Stimulated activated CD4-positive, alpha-beta T cell treated with anti-CD3 and anti-CD28 coated beads, Interleukin-15, amount 100 ng/mL, for 48 hours (primary cell): ENCODE measurements at places on chromosomes 5 and 9.

- DNase-seq = no peak
Observed at GRCh38 chr5:59840200-59840601, 53.3 kb downstream of the PDE4D start.

DNA sequence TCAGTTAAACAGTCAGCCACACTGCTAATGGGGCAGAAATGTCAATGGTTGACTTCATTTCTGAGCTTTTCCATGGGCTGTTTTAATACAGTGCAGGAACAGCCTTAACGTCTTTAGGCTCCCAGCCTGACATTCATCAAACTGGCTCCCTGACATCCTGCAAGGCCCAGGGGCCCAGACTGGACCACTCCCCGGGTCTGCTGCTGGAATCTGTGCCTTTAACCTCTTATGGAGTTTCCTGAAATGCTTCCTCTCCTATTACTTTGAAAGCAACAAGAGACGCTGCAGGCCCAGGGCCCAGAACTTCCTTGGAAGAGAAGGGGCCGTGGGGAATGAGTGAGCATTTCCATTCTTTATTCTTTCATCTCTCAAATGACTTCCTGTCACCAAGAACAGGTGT lies 216.8 kb upstream of the PANK3 start:
- no peak for DNase-seq

- DNase-seq = no peak
Observed at GRCh38 chr5:7763621-7764072, 87.3 kb downstream of the CFAP90 start.

- no peak for DNase-seq
Observed at GRCh38 chr5:169142264-169142970, 158.5 kb downstream of the SLIT3 start.

DNA sequence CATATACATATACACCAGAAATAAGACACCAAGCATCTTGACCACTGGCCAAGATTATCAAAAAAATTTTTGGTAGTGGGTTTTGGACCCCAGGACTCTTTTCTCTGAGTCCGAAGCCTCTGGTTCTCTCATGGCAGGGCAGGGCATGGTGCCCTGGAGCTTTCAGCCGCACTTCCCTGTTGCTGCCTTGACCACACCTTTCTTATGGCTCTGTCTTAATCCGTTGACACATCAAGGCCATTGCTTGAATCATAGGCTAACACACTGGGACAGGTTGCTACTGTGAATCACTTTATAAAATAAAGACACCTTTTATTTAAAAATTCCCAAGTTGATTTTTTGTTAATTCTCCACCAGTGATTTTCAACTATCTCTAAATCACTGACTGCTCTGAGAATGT lies 45.4 kb upstream of the CAST start:
- DNase-seq = no peak

- no peak for DNase-seq
Observed at GRCh38 chr5:2899311-2899710, 147.8 kb upstream of the IRX2 start.

- DNase-seq = peak; percentile 98
Observed at GRCh38 chr5:181223058-181223728, at the start of gene TRIM41. TSS of gene TRIM41 (plus strand) at chr5:181223281. CDS start at chr5:181224000, 719 bp downstream.

GRCh38 chr5:149853331-149853648 lies 91.3 kb downstream of the PDE6A start:
- DNase-seq = no peak

DNA sequence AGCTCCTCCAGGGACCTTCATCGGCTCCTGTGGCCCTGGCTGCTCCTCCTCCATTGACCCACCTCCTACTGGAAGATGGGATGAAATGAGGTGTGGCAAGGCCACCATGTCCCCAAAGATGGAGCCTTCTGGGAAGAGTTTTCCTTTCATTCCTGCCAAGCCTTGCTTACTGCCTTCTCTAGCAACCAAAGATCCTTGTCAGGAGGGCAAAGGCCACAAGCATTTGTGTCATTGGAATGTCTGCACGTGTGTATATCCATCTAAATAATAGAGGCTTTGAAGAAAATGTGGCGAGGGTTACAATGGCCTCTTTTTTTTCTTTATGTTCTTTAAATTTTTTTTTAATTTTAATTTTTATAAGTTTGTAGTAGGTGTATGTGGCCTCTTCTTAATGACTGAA lies 313.6 kb downstream of the ARHGEF28 start:
- no peak for DNase-seq

DNA sequence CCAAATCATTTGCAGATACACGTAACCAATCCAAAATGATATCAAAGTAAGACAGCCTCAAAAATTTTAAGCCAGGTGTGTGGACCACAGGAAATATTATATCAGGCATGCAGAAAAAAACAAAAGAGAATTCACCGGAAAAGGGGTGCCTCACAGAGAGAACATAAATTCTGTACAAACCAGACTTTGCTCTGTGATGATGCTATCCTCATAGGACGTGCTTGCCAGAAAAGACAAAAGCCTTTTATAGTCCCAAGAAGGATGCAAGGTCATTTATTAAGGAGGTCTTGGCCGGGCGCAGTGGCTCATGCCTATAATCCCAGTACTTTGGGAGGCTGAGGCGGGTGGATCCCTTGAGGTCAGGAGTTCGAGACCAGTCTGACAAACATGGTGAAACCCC lies 16.8 kb upstream of the ATP6V1G1 start:
- no peak for DNase-seq

- DNase-seq = no peak
Observed at GRCh38 chr9:93236541-93237206, 52.7 kb downstream of the WNK2 start.

DNA sequence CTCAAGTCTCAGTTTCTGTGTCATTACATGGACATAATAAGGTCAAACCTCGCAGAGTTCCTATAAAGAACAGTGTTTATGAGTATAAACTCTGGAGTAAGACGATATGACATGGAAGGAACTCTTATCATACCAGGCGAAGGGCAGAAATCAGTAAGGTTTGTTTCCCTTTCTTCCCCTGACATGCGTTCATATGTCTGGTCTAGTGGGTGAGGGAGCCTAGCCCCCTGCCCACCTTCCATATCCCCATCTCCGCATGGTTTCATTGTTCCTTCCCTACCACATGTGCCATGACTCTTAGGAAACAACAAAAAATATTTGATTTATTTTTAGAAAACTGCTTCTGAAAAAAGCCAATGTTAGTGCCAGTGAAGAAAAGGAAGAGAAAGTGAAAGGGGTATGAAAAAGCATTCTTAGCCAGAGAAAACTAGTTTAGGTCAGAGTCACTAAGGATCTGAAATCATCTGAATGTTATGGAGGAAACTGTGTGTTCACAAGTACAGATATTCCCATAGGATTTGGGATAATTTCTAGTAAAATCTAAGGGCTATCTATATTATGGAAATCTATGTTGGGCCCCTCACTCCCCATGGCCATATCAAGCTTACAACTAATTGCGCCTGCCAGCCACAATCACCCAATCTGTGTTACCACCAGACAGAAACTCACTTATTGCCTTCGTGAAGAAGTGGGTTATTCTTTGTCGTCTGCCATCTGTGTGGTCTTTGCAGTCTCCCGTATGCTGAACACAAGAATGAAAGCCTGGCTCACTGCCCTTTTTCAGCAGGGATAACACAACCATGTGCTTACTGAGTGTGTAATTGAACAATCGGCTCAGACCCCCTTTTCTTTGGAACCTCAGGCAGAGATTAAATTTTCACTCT lies 19.9 kb upstream of the HMHB1 start:
- DNase-seq = no peak

GRCh38 chr5:171309276-171310211 lies 496 bp downstream of the TLX3 start:
- no peak for DNase-seq

GRCh38 chr5:75199946-75200345 lies 36.7 kb downstream of the ANKRD31 start:
- DNase-seq = no peak

DNA sequence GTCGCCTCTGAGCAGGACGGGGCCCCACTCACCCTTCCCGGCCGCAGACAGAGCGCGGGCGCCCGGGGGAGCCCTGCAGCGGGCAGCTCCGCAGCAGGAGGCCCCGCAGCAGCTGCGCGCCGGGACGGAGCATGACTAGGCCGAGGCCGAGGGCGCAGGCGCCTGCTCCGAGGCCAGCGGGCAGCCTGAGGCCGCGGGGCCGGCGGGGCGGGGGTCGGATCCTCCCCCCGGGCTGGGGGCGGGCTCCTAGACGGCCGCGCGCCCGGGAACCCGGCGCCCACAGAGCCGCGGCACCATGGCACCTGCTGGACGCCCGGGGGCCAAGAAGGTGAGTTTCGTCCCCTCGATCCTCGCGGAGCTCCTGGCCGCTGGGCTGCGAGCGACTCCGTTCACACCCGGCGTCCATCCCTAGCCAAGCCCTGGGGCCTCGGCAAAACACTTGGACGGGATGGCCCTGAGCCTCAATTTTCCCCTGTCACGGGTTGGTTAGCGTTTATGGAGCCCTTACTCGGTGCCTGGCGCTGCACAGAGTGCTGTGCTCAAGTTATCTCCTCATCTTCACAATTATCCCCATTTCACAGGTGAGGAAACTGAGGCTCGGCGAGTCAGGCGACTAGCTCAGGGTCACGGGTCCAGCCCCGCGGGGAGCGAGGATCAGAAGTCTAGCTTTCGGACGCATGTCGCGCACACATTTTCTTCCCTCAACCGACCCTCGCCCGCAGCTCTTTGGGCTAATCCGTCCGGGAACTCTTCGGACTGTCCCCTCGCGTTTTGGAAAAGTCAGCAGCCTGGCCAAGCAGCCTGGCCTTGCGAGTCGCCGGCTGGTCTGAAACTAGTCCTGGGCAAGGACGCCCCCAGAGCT lies at the start of the genes BHMT2 and DMGDH:
BHMT2 (plus strand) TSS at position 280 of the 862 bp plus-strand sequence; CDS start at position 296, 16 bp downstream.
DMGDH (minus strand) TSS at position 187 of the 862 bp plus-strand sequence; CDS start at position 133, 54 bp downstream.
- DNase-seq = no peak

GRCh38 chr9:99878651-99879050 lies 27.8 kb upstream of the STX17 start:
- DNase-seq = no peak

DNA sequence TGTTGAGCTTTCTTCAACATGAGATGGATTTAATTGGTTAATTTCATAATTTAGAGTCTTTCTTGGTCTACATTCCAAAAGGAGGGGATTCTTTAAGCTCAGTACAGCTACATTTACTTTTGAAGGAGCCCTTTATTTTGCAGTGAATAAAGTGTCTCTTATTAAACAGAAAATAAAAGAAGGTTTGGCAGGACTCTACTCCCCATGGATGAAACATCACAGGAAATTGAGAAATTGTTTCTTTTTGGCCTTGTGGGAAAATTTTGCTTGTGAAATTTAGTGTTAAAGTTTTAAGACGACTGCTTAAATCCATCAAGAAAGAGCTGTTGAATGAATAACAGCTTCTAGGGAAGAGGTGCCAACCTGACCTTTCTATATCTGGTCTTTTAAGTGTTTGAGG lies 187.7 kb downstream of the NTRK2 start:
- DNase-seq = no peak

- no peak for DNase-seq
Observed at GRCh38 chr9:125125523-125125922, 17.8 kb downstream of the SCAI start.

- no peak for DNase-seq
Observed at GRCh38 chr5:112848116-112848811, 12.8 kb upstream of the SRP19 start.

GRCh38 chr5:143947313-143947712 lies 135.4 kb downstream of the HMHB1 start:
- no peak for DNase-seq

DNA sequence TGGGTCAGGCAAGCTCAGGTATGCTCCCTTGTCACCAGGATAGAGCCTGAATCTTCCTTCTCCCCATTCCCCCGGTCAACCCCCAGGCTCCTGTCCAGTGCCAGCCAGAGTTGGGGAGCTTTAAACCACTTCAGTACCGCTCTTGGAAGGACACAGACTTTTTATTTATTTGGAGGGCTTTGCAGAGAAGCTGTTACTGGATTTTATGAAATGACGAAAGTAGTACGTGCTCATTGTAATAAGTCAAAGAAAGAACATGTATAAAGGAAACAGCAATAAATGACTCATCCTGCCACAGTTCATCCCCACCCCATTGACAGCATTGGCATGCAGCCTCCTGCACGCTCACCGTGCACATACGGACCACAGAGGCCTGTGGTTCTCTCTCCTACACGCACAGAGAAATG lies 230.3 kb downstream of the AUH start:
- peak; percentile 74 for DNase-seq

DNA sequence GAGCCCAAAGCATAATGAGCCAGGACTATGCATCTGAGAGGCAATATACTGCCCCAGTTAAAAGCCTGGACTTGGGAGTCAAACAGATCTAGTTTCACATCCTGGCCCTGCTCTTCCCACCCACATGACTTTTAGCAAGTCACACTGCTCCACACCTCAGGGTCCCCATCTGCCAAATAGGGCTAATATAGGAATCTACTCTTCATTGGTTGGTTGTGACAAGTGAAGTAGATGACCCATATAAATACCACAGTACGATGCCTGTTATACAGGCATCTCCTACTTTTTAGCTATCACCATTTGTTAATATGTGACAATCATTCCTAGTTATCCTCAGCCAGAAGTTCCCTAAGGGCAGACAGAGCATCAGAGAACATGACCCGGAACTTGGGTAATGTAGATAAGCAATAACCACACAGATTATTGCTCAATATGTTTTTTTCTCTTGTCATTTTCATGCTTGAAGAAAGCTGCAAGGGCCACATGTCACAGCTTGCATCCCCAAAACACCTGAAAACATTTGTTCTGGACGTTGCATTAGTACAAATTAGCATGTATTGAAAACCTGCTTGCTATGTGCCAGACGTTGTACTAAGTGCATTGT lies 20.4 kb downstream of the ADAM19 start:
- DNase-seq = no peak

DNA sequence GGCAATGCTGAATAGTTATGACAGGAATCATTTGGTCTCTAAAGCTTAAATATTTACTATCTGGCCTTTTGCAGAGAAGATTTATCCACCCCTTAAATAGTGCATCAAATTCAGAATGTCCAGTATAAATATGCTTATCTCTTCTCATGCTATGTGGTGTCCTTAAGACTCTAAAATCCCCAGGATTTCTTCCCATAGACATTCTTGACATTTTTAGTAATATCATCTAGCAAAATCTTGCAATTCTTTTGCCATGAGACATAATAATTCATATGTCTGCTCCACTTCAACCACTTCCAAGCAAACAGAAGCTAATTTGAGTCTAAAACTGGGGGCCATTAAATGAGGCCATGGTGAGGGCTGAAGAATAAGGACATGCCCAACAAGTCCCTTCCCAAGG lies 1923.4 kb upstream of the CDH9 start:
- no peak for DNase-seq

- DNase-seq = no peak
Observed at GRCh38 chr9:69755205-69755604, 4.6 kb downstream of the PTAR1 start.

DNA sequence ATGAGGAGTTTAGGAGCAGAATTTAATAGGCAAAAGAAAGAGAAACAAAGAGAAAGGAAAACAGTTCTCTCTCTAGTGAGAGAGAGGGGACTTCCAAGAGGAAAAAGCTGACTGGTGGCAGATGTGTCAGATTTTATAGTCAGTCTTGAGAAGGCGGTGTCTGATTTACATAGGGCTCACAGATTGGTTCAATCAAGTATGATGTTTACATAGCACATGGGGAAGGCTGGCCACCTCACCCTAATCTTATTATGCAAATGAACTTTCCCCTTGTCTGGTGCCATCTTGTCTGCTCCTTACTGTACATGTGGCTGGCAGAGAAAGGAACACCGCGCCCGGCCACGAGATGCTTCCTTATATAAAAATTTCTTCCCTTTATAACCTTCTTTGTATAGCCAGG lies 24.7 kb downstream of the UNC13B start:
- no peak for DNase-seq

- DNase-seq = no peak
Observed at GRCh38 chr5:177334781-177335700, 16.4 kb downstream of the LMAN2 start.

GRCh38 chr9:128145951-128146351 lies 3.3 kb upstream of the LCN2 start:
- DNase-seq = no peak
